ENCODE measurements at places on chromosomes 6 and 20. TPM values are rescaled to one million over a fixed set of nuclear protein-coding genes. Genes with fewer than 3 reads are reported as not detected.

DNA sequence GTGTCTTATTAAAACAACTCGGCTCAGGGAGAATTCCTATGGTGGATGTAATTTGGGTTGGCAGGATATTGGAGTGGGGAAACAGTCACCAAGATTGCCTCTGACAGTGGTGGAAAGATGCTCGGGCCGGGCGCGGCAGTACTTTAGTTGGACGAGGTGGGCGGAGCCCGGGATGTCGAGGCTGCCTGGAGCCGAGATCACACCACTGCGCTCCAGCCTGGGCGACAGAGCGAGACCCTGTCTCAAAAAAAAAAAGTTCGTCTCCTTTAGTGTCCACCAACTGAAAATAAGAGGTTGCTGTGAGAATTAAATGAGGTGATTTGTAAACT, 621 bp downstream of the NOL7 start:
- ATAC-seq: peak; percentile 49

- no peak for ATAC-seq
These were observed 9.9 kb downstream of the CDH22 start for GRCh38 chr20:46298374-46298773.

Gene SOX18
- total RNA-seq: not detected

Gene ABHD16B
- not detected for total RNA-seq
